ENCODE measurements at places on chromosomes 12 and 14.

DNA sequence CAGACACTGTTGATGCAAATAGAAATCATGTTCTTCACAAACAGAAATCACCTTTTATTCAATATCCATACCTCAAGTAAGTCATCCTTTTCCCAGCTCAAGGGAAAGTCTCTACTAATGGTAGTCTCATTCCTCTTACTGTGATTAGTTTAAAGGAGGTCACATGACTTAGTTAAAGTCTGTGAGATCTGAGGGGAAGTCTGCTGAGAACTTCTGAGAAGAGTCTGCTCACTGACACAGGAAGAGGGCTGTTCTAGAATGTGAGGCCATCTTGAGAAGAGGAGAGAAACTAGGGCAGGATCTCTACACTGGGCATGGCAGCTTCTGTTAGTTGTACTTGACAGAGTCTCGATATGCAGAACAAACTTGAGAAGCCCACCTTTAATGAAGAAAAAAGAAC, 146.8 kb downstream of the C12orf42 start:
- DNase-seq, result no peak

- no peak for DNase-seq
Observed at GRCh38 chr12:110778833-110779577, 36.3 kb upstream of the PPP1CC start.

GRCh38 chr12:121455766-121456420, 56.0 kb downstream of the RNF34 start:
- no peak for DNase-seq

- DNase-seq, result no peak
Observed at GRCh38 chr14:91350813-91351511, 66.7 kb downstream of the CCDC88C start.

DNA sequence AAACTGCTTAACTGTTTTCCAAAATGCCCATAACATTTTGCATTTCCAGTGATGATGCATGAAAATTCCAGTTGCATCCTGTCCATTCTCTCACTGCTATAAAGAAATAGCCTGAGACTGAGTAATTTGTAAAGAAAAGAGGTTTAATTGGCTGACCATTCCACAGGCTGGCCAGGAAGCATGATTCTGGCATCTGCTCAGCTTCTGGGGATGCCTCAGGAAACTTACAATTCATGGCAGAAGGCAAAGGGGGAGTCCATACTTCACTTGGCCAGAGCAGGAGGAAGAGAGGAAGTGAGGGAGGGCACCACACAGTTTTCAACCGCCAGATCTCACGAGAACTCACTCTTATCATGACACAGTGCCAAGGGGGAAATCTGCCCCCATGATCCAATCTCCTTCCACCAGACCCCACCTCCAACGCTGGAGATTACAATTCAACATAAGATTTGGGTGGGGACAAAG, 18.2 kb upstream of the CLEC2D start:
- no peak for DNase-seq

DNA sequence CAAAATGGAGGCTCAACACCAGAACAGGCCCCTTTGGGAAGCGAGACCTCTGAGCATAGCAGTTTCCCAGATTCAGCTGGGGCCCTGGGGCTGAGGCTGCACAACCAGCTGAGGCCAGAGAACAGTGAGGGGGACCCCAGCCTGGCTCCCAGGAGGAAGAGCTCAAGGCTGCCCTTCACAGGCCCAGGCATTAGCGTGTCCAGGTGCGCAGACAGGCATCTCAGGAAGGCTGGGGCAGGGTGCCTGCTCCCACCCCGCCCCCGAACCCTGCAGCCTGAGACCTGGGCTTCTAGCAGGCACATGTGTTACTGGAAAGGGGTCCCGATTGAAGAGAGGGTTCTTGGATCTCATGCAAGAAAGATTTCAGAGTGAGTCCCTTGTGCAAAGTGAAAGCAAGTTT, 27.2 kb downstream of the CALM1 start:
- DNase-seq, result no peak

DNA sequence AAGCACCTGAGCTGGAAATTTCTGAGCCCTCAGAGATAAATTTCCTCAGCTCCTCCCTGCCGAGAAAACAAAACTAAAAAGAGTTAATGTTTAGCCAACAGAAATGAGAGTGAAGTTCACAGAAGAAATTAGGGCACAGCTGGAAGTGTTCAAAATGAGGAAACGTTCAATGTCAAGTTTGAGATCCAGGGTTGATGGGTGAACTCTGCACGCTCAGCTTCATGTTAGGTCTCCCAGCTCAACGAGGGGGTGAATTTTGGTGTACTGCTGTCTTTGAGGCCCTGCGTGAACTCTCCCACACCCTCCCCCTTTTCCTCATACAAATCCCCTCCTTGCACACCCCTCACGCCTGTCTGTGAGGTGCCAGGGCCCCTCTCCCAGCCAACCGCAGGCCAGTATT, 13.3 kb upstream of the OAS3 start:
- DNase-seq, result no peak

DNA sequence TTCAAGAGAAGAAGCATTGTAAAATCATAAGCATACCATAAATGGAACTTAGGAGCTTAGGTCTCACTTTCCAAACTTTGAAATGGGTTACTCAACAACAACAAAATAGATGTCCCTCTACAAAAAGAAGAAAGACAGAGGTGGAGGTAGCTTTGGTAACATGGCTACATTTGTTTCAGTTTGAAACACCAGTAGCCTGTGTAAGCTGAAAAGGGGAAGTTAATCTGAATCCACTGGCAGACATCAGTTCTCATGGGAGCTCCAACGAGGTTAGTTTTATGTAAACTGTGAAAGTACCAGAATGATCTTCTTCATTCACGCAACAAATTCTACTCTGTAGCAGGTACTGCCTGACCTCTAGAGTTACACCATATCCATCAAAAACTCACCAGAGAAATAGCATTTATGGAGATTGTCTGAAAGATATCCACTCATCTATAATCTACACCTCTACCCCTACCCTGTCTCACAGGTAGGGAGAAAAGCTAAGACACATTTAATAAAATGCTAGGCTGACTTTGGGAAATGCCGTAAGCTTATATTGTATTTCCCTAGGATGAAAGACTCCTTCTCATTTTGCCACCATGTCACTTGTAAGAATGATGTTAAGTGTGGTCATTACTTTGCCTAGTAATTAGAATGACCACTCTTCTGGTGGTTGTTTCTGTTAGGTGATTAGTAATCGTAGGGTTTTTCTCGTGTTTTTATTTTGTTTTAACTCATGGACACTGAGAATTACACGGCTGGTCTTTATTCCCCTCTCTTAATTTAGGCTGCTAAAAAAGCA, 224.1 kb downstream of the ASCL1 start:
- DNase-seq, result no peak

DNA sequence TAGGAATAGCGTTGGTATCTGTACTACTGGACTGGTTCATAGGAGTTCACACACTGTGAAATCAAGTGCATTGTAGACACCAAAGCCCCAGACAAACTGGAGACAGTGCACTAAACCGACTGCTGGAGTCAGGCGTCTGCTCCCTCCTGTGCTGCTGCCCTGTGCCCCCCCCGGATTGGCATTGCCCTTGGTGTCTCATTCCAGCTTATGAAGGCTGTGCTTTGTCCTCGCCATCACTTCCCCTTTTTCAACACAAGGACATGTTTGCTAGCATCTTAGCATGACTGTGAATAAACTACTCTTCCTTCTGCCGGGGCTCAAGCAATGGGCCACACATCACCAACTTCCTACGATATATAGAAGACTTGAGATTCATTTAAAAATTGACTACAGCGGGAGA, 84.0 kb downstream of the TMCC3 start:
- no peak for DNase-seq

DNA sequence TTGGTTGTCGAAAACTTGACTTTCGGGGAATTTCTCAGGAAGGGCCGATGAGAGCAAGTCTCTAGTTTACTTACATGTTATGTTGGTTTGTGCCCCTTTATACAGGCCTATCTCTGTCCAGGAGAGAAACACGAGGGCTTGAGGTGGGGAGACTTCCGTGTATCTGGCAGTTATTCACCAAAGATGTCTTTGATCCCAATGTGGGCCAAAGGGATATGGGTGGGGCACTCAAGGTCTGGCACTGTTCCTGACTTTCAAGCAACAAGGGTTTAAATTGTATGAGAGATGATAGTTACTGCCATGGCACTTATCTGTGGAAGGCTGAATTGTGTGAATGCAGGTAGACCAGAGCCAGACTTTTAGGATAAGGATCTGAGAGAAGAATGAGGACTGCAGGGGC, 137.2 kb upstream of the DHRS4 start:
- no peak for DNase-seq

DNA sequence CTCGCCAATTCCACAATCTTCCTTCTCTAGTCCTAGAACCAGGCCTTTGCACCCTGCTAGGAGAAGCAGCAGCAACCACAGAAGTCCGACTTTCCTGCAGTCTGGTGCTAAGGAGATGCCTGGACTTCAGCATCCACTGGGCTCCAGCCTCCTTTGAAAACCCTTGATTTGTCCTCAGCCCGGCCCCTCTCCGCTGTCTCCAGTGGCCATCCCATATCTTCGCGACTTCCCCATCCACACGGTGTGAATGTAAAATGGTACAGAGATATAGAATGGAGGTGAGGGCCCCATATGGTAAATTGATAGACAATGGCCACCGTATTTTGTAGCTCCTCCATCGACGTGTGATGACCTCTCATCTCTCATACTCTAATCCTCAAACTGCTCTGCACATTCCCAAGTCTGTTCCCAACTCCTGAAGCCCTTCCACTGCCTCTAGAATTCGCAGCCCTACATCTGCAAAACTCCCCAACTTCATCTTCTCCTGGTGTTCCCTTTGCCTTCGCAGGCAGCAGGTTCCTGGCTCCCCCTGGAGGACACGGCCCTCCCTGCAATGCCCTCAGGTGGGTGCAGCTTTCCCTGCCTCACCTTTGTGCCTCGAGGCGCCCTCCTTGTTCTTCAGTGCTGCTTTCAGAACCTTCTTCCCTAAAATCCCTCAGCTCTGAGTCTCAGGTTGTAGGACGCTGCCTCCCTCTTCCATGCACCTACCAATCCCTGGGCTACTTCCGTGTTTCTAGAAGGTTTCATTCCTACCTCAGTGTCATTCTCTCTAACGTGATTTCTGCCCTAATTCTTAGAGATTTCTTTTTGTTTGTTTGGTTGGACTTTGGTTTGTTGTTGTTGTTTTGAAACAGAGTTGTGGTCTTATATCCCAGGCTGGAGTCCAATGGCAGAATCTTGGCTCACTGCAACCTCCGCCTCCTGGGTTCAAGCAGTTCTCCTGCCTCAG, 36.7 kb downstream of the TMBIM6 start:
- no peak for DNase-seq

DNA sequence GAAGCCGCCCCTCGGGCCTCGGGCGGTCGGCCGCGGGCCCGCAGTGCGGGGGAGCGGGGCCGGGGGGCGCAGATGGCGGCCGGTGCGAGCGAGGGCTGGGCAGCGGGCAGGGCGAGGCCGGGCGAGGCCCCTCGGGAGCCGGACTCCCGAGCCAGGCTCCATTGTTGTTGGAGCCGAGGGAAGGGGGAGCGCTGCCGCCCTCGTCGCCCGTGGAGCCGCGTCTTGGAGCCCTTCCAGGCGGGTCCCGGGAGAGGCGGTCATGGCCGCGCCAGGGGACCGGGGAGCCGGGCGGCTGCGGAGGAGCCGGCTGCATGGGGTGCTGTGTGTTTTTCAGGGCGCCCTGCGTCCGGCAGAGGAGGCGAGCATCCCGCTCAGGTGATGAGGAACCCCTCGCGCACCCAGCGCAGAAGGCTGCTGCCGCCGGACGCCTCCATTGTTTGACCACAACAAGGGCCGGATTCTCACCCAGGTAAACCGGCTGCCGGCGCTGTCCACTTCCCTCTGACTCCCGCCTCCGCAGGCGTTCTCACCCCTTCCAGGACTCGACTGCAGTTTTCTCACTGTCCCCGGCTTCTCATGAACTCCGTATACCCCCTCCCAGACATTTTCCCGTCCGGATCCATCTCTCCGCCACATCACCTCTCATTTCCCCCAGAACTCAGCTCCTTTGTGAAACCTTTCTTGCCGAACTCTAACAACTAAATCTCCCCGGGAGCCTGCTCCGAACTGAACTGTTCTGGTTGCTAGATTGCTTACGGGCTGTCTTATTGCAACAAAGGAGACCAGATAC, 732 bp downstream of the ZNF664 start:
- DNase-seq, result no peak

DNA sequence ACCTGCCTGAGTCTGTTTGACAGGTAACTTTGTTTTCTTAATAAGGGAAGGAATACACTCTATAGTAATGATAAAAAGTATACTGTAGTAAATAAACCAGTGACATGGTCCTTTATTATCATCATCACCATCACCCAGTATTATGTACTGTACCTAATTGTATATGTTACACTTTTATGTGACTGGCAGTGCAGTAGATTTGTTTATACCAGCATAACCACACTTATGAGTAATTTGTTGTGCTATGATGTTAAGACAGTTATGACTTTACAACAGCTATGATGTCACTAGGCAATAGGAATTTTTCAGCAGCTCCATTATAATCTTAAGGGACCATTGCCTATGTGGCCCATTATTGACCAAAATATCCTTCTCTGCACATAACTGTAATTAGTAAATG, 155.0 kb downstream of the NUBPL start:
- DNase-seq, result no peak

DNA sequence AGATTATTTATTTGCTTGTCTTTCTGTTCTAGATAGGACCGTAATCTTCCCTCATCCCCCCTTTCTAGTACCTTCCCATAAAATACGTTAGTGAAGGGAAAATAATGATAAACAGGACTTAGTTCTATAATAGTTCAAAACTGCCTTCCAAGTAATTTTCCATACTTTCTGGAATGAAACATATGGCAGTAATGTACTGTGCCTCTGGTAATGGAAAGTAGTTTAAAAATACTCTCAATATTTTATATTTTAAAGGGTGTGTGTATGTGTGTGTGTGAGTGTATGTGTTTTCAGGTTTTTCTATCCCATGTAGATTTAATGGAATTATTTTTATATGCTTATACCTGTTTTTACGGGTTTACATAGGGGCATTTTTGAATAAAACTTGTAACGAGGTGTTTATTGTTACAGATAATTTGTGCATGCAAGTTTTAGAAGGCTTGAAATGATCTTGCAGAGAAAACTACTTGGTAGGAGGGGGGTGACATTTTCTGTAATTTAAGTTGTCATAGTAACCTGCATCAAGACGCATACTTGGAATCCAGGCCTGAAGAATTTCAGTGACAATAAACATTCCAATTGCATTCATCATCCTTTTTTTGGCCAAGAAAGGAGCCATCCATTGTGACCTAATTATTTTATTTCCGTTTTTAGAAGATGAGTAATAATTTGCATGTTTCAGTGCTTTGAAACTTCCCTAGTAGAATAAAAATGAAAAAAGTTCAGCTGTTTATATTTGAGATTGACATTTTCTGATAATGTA, 38.9 kb downstream of the RASSF8 start:
- peak; percentile 87 for DNase-seq

DNA sequence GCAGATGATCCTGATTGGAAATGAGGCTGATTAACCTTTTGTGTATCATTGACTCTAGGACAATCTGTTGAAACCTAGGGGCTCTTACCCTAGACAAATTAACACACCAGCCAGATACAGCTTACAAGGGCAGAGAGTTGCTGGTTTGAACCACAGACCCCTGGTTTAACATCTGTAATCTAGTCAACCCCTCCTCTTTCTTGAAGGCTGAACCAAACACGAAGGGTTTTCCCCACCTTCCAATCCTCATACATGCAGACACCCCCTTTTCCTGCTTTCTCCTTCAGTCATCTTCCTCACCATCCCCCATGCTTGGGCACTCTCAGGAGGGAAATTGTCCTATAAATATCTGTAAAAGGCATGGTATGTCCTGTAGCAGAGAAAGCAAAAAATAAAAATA, 126.0 kb upstream of the HIF1A start:
- DNase-seq, result no peak
